ENCODE measurements at places on chromosomes 2 and 18. TPM values are rescaled to one million over a fixed set of nuclear protein-coding genes. Genes with fewer than 3 reads are reported as not detected.

The CNDP2 gene
- total RNA-seq = 177 TPM

The INO80B gene
- 51.8 TPM for total RNA-seq

DNA sequence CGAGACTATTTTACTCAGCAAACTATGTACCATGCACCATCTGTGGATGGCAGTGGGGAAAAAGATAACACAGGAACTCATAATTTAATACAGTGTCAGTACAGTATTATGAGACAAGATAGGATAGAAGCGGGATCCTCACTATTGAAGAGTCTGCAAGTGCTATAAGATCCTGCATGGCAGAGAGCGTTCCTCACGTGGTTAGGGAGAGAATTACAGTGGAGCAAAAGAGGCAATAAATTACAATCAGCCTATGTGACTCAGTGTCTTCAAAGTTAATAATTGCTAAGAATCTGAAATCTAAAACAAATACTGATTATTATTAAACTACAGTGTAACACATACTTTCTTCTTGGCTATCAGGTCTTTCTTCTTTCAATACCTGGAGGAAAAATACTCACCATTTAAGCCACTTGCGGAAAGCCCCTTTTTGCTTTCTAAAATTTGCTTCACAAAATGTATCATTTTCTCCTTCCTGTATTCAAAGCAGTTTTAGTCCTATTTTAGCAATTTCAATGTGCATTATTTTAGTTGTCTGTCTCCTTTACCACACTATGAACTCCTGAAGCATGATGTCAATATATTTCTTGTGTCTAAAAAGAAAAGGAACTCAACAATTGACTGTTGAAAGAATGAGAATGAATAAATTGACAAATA lies 342.9 kb downstream of the SPAG16 start:
- no peaks in the 10 kb centered on the region for H3K36me3 ChIP-seq
- no peaks in the 10 kb centered on the region for H3K27me3 ChIP-seq
- no peak overlapping the region for H3K4me3 ChIP-seq
- no peak overlapping the region for H3K27ac ChIP-seq

GRCh38 chr18:76593843-76594242 lies 98.8 kb upstream of the ZNF516 start:
- no peaks in the 10 kb centered on the region for H3K36me3 ChIP-seq
- H3K27ac ChIP-seq = no peak overlapping the region
- no peak for DNase-seq
- no peaks in the 10 kb centered on the region for H3K4me1 ChIP-seq
- no peak overlapping the region for H3K4me3 ChIP-seq

The CGREF1 gene
- total RNA-seq = 15.1 TPM
